HL-60 (cell line): ENCODE measurements at places on chromosomes 2 and 18.
A peak's percentile ranks its signal among the peaks of the same experiment; 100 is the strongest.

GRCh38 chr2:201907563-201907881, 101.2 kb downstream of the CDK15 start:
- no peak for DNase-seq

DNA sequence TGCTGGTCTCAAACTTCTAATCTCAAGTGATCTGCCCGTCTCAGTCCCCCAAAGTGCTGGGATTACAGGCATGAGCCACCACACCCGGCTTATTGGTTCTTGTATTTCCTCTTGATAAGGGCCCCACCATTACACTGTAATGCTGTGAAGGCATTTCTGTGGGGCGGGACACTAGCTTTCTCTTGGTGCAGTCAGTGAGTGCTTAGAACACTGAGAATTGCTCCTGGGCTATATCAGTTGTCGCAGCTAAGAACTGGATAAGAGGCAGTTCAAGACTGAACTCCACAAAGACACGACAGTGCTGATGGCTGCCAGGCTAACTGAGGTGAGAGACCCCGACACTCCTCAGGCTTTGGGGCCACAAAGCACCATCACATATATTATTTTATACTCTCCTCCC, 2.1 kb downstream of the KHK start:
- DNase-seq, result no peak

DNA sequence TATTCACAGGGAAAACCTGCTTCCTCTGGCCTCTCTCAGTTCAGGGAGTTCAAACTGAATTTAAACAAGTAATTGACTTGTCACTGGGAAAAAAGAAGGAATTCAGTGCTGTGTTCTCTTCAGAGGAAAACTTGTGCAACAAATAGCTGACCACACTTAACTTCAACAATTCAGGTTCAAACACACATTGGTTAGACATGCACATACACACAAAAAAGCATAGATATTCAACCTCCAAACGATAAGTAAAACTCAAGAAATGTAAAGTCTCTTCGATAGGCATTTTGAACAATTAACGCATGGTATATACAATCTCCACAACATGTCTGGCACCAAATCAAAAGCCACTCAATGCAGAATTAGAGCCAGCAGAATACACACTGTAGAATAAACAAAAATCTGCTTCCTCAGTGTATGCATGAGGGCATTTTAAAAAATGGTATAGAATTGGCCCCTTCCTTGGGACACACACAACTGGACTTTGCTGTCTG, 269.0 kb downstream of the TCF4 start:
- DNase-seq, result no peak

DNA sequence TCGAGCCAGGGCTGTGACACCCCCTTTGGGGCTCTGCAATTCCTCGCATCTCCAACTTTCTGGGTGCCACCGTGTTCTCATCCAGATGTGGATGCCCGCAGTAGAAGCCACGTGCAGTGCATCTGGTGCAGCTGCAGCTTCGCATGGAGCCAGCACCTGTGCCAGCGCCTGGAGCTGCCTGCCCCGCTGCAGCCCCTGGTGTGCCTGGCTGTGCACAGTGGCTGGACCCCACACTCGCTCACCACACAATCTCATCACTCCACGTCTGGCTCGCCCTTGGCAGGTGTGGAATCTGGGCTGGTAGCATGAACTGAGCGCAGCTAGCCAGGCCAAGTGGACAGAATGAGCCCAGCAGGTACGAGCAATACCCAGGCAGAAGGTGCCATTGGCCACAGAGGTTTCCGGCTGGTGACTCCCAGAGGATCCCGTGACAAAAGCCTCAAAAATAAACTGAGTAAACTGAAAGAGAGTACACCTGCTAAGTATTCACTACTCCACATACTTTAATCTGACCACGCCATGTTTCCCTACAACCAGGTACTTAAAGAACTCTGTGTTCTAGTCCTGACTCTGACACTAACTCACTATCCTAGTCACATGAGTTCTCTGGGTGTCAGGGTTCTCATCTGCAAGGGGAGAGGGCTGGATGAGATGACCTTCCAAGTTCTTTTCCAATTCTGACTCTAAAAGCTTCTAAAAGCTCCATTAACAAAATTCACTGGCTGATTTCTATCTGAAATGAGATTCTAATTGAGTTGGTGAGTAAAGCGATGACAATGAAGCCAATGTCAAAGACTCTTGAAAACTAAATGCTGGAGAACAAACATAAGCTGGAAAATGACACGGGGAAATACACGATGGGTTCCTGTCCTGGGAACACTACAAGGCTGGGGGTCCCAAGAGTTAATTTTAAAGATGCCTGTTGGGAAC, 37.1 kb downstream of the RNF152 start:
- DNase-seq, result no peak

GRCh38 chr2:144431392-144431783, 88.5 kb downstream of the ZEB2 start:
- DNase-seq, result no peak

DNA sequence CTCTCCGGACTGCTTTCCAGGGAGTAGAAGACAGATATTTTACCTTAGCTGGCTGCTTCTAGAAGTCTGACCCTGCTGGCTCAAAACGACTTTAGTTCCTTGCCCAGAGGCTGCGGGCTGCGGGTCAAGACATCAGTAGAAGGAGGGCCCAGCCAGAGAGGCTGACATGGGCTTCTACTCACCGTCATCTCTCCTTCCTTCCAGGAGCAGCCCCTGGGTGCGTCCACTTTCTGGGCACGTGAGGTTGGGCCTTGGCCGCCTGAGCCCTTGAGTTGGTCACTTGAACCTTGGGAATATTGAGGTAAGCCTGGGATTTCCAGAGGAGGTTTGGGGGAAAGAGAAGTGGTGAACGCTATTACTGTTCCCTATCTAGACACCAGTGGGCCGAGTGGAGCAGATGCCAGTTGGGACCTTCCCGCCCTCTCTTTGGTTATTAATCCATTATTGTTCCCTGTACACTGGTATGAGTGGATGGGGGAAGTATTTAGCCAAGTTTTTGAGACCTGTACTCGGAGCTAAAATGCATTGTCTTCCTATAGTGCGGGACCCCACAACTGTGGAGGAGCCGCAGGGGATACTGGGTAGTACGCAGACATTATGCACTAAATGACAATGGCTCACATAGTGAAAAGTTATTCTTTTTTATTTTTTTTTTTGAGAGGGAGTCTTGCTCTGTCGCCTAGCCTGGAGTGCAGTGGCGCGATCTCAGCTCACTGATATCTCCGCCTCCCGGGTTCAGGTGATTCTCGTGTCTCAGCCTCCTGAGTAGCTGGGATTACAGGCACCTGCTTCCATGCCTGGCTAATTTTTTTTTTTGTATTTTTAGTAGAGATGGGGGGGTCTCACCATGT, 26.3 kb upstream of the CASP8 start:
- peak; percentile 33 for DNase-seq

- DNase-seq, result no peak
Measured at GRCh38 chr2:75353131-75353530, 153.8 kb upstream of the TACR1 start.

GRCh38 chr2:2046497-2046896, 284.6 kb downstream of the MYT1L start:
- no peak for DNase-seq

GRCh38 chr2:175887776-175888175, 114.3 kb downstream of the LNPK start:
- DNase-seq, result no peak

- no peak for DNase-seq
Measured at GRCh38 chr2:40147360-40147759, 304.5 kb downstream of the SLC8A1 start.
